HuH-7.5 (cell line): ENCODE measurements at places on chromosomes 11 and 22.

- DNase-seq: no peak
These were observed 87.4 kb upstream of the LRRC55 start for GRCh38 chr11:57094181-57094935.

- peak; percentile 11 for DNase-seq
These were observed 635 bp upstream of the LDHA start for GRCh38 chr11:18393581-18394274.

GRCh38 chr22:23392420-23393121, 187.5 kb downstream of the IGLL1 start:
- DNase-seq: no peak

- DNase-seq: no peak
These were observed 18.1 kb downstream of the MRGPRD start for GRCh38 chr11:68962527-68963250.

DNA sequence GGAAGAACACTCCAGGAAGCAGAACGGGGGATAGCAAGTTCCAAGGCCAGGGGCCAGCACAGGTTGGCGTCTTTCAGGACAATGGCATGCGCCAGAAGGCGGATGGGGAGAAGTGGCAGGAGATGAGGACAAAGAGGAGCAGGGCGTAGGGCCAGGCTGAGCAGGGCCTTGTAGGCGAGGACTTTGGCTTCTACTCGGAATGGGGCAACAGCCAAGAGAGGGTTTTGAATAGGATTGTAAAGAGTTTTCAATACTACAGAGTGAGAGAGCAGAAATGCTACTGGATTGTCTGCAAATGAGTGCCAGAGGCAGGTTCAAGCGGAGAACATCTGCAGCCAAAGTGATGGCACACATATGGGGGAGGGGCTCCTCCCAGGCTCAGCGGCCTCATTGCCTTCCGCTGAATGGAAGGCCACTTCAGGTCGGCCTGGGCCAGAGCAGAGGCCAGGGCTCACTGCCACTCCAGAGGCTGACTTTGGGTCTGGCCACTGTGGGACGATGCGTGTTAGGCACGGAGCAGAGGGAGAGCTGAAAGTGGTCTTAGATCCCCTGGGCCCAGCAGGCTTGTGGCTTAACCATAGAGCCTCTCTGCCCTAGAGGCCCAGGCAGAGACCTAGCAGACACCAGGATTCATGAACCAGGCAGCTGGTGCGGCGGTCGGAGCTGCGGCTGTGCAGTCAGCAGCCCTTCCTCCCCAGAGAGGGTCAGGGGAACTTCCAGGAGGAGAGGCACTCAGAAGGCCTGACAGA, 118.2 kb downstream of the DSCAML1 start:
- DNase-seq: no peak
